ENCODE measurements at places on chromosomes 3 and 15. TPM values are rescaled to one million over a fixed set of nuclear protein-coding genes. Genes with fewer than 3 reads are reported as not detected.
A peak's percentile ranks its signal among the peaks of the same experiment; 100 is the strongest.

Gene BUB1B
- 91.0 TPM for total RNA-seq

DNA sequence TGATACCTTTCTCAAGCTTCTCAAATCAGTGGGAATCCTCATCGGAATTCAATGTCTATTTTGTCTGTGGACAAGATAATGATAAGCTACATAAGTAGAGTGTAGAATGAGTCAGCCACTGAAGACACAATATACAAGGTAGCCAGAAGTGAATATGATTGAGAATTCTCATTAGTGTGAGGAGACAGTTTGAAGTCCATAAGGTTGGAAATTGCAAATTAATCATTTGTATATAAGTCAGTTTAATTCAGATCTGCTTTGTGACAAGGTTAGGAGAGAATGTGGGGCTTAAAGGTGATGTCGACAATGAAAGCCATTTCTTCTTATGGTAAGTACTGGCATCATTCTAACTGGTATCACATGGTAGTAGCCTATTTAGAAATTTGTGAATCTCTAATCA, 4.2 kb downstream of the ARPP21 start:
- DNase-seq: no peak

GRCh38 chr3:190322604-190323245, 479 bp upstream of the CLDN1 start:
- no peak for DNase-seq

- DNase-seq: peak; percentile 58
Measured at GRCh38 chr3:138188013-138188730, 1.1 kb downstream of the ARMC8 start.

DNA sequence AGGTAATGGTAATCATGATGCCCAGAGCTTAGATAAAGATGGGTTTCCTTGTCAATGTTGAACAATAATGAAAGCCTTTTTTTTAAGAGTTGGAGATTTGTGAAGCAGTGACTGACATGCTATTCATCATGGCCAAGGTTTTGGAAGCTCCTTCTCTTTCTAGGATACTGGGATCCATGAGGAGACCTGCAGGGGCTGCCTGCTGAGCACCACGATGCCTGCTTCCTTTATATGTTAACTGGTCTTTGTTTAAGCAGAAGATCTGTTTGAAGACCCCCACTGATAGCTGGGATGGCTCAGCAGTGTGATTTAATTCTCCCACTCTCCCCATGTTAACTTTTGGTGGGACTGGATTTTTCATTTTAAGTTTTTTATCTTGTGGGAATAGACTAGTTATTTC, 15.8 kb downstream of the RBP1 start:
- peak; percentile 4 for DNase-seq

DNA sequence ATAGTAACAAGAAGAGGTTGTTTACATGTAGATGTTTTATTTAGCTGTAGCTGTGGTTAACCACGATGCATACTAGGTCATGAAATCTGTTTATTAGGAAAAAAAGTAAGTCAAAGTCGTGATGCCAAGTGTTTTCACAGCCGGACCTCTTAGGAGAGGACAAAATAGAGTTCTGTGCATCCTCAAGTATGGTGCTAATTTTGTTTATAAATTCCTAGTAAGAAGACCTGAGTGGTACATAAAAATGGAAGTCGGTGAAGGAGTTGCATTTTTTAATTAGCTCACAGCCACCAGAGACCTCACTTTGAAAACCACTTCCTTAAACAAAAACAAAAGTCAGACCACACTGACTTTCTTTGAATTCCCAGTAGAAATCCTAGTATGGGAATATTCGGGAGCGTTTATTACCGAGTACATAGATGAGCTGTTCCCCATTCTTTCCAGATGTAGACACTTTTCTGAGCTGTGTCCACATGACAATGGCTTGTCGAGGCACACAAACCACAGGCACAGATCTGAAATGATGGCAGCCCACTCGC, 143.6 kb upstream of the UBE2E1 start:
- DNase-seq: peak; percentile 93
